ENCODE measurements at places on chromosomes 4 and X.

GRCh38 chr4:120816296-120816965, 106.1 kb downstream of the PRDM5 start:
- DNase-seq: no peak
- H3K4me1 ChIP-seq: peaks cover 5% of the 10 kb centered on the region
- H3K36me3 ChIP-seq: no peaks in the 10 kb centered on the region
- H3K27me3 ChIP-seq: no peaks in the 10 kb centered on the region
- H3K4me3 ChIP-seq: peak overlapping the region; percentile 29
- H3K27ac ChIP-seq: no peak overlapping the region

- no peak for DNase-seq
- no peak overlapping the region for H3K4me3 ChIP-seq
- no peak overlapping the region for H3K27ac ChIP-seq
- H3K4me1 ChIP-seq: no peaks in the 10 kb centered on the region
- H3K36me3 ChIP-seq: peaks cover 2% of the 10 kb centered on the region
These were observed 171.5 kb upstream of the DIPK2B start for GRCh38 chrX:45372151-45372550.

DNA sequence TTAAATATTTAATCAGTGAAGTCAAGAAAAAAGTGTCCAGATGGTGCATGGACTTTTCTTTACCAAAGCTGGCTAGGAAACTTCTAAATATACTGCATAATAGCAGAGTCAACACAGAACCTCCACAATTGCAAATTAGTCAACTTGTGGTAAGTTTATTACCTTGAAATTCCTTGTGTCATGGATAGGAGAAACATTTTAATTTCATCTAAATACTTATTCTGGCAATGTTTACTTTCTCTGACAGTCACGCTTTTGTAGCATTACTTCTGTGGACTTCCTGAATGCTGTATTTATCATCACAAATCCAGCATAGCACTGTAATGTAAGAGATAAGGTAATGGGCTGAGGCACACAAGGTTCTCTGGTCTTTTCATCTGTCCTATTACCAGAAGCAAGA, 2266.1 kb downstream of the PCDH7 start:
- no peaks in the 10 kb centered on the region for H3K4me1 ChIP-seq
- peaks cover 3% of the 10 kb centered on the region for H3K36me3 ChIP-seq
- no peak for DNase-seq
- H3K27me3 ChIP-seq: no peaks in the 10 kb centered on the region
- no peak overlapping the region for H3K4me3 ChIP-seq

GRCh38 chrX:109774706-109775105, 41.6 kb upstream of the ACSL4 start:
- no peaks in the 10 kb centered on the region for H3K4me1 ChIP-seq
- H3K36me3 ChIP-seq: no peaks in the 10 kb centered on the region
- H3K27ac ChIP-seq: no peak overlapping the region
- DNase-seq: no peak
- no peaks in the 10 kb centered on the region for H3K27me3 ChIP-seq
- H3K4me3 ChIP-seq: no peak overlapping the region

GRCh38 chr4:23038626-23039491, 346.1 kb downstream of the GBA3 start:
- no peaks in the 10 kb centered on the region for H3K36me3 ChIP-seq
- no peak for DNase-seq
- H3K27me3 ChIP-seq: no peaks in the 10 kb centered on the region

- H3K27ac ChIP-seq: no peak overlapping the region
- no peak overlapping the region for H3K4me3 ChIP-seq
- DNase-seq: no peak
- H3K36me3 ChIP-seq: no peaks in the 10 kb centered on the region
- H3K27me3 ChIP-seq: peaks cover 8% of the 10 kb centered on the region
These were observed 101.9 kb downstream of the MAOA start for GRCh38 chrX:43758044-43758443.

- no peaks in the 10 kb centered on the region for H3K27me3 ChIP-seq
- DNase-seq: no peak
- no peaks in the 10 kb centered on the region for H3K4me1 ChIP-seq
- no peaks in the 10 kb centered on the region for H3K36me3 ChIP-seq
These were observed 306.9 kb upstream of the ARSJ start for GRCh38 chr4:114286262-114286810.

DNA sequence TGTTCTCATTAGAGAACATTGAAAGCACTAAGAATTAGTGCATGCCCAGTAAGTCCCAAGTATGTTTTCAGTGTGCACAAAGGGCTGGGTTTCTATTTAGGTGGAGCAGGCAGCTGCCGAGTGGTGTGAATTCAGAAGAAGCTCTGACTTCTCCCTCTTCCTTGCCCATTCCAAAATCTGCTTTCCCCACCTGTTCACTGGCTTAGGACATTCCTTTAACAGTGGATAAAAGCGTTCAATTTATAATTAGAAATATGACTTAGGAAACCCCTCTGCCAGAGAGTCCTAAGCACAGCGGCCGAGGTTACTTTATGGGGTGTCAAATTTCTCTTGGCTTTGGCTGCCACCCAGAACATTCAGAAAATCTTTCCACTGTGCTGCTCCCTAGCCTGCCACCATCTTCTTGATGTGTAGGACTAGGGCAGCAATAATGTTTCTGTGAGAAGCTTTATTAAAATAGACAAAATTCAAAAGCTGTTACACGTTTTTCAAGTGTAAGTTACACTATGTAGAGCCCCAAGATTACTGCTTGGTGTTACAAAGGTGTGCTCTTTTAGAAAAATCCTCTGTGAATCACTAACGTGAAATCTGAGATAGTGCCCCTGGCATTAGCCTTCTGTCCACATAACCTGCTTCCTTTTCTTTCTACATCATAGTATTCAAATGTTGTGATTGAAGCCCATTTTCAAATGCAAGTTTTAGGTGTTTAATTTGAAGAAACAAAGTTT, 191.6 kb upstream of the ANKRD50 start:
- H3K4me1 ChIP-seq: no peaks in the 10 kb centered on the region
- H3K27me3 ChIP-seq: no peaks in the 10 kb centered on the region
- H3K36me3 ChIP-seq: no peaks in the 10 kb centered on the region
- no peak overlapping the region for H3K27ac ChIP-seq
- DNase-seq: no peak

- H3K4me3 ChIP-seq: no peak overlapping the region
- H3K27ac ChIP-seq: no peak overlapping the region
- no peaks in the 10 kb centered on the region for H3K4me1 ChIP-seq
- H3K36me3 ChIP-seq: no peaks in the 10 kb centered on the region
- H3K27me3 ChIP-seq: no peaks in the 10 kb centered on the region
- no peak for DNase-seq
These were observed 9.8 kb upstream of the PCDH18 start for GRCh38 chr4:137541876-137542646.

DNA sequence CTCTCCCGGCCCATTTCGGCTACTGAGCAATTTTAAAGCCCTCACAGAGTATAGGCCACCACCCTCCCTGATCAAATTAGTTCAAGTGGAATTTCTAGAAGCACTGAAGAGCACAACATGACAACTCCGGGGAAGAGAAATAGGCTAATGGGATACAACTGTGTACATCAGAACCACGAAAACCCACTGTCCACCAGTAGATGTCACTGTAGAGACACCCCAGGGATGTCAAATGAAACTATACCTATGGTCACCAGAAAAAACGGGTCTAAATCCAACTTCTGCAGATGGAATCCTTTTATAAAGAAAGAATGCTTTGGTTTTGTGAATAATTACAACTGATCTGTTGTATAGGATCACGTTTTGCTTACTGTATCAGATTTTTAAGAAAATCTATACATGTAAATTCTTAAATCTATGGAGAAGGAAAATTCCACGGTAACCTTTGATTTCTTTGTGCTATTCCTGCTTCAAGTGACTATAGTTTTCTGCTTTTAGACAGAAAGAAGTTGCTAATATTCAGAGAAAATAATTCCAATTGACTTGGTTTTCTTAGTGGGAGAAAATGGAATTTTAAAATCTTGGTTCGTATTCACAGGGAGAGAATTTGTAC, 29.5 kb upstream of the MAP3K15 start:
- H3K27ac ChIP-seq: peak overlapping the region; percentile 91
- no peak for DNase-seq
- peaks cover 62% of the 10 kb centered on the region for H3K36me3 ChIP-seq
- H3K4me3 ChIP-seq: no peak overlapping the region
- peaks cover 35% of the 10 kb centered on the region for H3K4me1 ChIP-seq
- no peaks in the 10 kb centered on the region for H3K27me3 ChIP-seq

DNA sequence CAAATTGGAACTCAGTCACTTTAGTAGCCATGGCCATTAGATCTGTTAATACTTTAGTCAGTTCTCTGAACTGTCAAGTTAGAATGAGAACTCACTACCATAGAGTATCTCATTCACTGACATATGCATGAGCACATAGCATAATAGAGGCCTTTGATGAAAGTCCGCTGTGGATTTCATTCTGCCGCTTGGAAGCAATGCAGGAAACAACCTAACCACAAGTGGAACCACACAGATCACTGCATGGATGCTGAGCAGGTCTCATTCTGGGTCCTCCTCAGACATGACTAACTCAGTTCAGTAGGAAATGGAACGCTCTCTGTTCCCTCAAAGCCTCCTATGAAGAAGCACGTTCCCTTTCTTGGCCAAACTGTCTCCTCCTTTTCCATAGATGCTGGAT, 1624.8 kb upstream of the TENM3 start:
- DNase-seq: no peak
- H3K4me1 ChIP-seq: no peaks in the 10 kb centered on the region
- H3K4me3 ChIP-seq: no peak overlapping the region
- H3K27ac ChIP-seq: no peak overlapping the region
- no peaks in the 10 kb centered on the region for H3K36me3 ChIP-seq
- no peaks in the 10 kb centered on the region for H3K27me3 ChIP-seq

- H3K27me3 ChIP-seq: peaks cover 49% of the 10 kb centered on the region
- H3K36me3 ChIP-seq: no peaks in the 10 kb centered on the region
- no peak for DNase-seq
- no peak overlapping the region for H3K4me3 ChIP-seq
- no peak overlapping the region for H3K27ac ChIP-seq
- no peaks in the 10 kb centered on the region for H3K4me1 ChIP-seq
These were observed 106.5 kb upstream of the FAM9A start for GRCh38 chrX:8907688-8908087.

GRCh38 chrX:78330068-78330467, 2.7 kb upstream of the CYSLTR1 start:
- H3K4me3 ChIP-seq: no peak overlapping the region
- H3K27me3 ChIP-seq: no peaks in the 10 kb centered on the region
- H3K27ac ChIP-seq: no peak overlapping the region

GRCh38 chr4:153541456-153542096, 75.4 kb downstream of the TMEM131L start:
- H3K4me1 ChIP-seq: peaks cover 48% of the 10 kb centered on the region
- H3K27ac ChIP-seq: peak overlapping the region; percentile 44
- H3K4me3 ChIP-seq: no peak overlapping the region
- H3K27me3 ChIP-seq: no peaks in the 10 kb centered on the region

- H3K36me3 ChIP-seq: peaks cover 4% of the 10 kb centered on the region
- H3K27me3 ChIP-seq: peaks cover 29% of the 10 kb centered on the region
- no peak for DNase-seq
- no peak overlapping the region for H3K4me3 ChIP-seq
- H3K27ac ChIP-seq: no peak overlapping the region
These were observed 30.2 kb downstream of the CPLX1 start for GRCh38 chr4:795726-796119.

GRCh38 chr4:6228158-6229067, 28.1 kb upstream of the JAKMIP1 start:
- no peak for DNase-seq
- no peak overlapping the region for H3K4me3 ChIP-seq
- peaks cover 7% of the 10 kb centered on the region for H3K4me1 ChIP-seq
- H3K27me3 ChIP-seq: peaks cover 10% of the 10 kb centered on the region
- peaks cover 1% of the 10 kb centered on the region for H3K36me3 ChIP-seq

- no peaks in the 10 kb centered on the region for H3K4me1 ChIP-seq
- peaks cover 52% of the 10 kb centered on the region for H3K27me3 ChIP-seq
- H3K4me3 ChIP-seq: no peak overlapping the region
- no peak overlapping the region for H3K27ac ChIP-seq
- no peak for DNase-seq
These were observed 134.7 kb downstream of the SHROOM3 start for GRCh38 chr4:76569706-76570105.

DNA sequence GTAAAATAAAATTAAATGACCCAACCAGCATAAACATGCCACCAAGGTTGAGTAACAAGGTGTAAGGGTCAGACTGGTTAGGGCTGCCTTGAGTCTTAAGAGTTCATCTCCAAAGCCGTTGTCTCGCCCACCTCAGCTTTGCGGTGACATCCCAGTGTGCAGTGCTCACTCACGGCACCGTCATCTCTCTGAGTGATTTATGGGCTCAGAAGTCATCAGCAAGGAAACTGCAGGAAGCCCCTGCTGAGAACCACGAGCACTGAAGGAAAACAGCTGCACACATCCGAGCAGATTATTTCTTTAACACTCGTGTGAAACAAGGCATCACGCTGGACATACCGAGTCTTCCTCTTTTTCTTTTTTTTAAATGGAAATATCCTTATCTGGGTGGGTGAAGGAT, 411.1 kb downstream of the TRIML1 start:
- H3K4me3 ChIP-seq: no peak overlapping the region
- no peak for DNase-seq
- H3K36me3 ChIP-seq: no peaks in the 10 kb centered on the region

Measured in central memory CD8-positive, alpha-beta T cell (primary cell).